ENCODE measurements at places on chromosomes 12 and 14. TPM values are rescaled to one million over a fixed set of nuclear protein-coding genes. Genes with fewer than 3 reads are reported as not detected.

MMP19 gene
- not detected for total RNA-seq

JAG2 gene
- 0.72 TPM for total RNA-seq

DNA sequence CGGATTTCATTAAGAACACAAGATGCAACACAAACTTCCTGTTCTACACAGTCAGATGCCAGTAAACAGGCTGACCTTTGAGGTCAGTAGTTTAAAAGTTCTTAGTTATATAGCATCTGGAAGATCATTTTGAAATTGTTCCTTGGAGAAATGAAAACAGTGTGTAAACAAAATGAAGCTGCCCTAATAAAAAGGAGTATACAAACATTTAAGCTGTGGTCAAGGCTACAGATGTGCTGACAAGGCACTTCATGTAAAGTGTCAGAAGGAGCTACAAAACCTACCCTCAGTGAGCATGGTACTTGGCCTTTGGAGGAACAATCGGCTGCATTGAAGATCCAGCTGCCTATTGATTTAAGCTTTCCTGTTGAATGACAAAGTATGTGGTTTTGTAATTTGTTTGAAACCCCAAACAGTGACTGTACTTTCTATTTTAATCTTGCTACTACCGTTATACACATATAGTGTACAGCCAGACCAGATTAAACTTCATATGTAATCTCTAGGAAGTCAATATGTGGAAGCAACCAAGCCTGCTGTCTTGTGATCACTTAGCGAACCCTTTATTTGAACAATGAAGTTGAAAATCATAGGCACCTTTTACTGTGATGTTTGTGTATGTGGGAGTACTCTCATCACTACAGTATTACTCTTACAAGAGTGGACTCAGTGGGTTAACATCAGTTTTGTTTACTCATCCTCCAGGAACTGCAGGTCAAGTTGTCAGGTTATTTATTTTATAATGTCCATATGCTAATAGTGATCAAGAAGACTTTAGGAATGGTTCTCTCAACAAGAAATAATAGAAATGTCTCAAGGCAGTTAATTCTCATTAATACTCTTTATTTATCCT, 13.5 kb downstream of the PTGER2 start:
- no peak for DNase-seq

- no peak for DNase-seq
Measured at GRCh38 chr12:89230376-89231315, 121.7 kb downstream of the DUSP6 start.

GRCh38 chr12:66190519-66191370, 1.7 kb downstream of the IRAK3 start:
- no peak for DNase-seq

GRCh38 chr12:111573476-111573875, 25.6 kb downstream of the ATXN2 start:
- no peak for DNase-seq
